Hematopoietic multipotent progenitor cell (in vitro differentiated cells): ENCODE measurements at places on chromosomes 12 and 14. TPM values are rescaled to one million over a fixed set of nuclear protein-coding genes. Genes with fewer than 3 reads are reported as not detected.

DNA sequence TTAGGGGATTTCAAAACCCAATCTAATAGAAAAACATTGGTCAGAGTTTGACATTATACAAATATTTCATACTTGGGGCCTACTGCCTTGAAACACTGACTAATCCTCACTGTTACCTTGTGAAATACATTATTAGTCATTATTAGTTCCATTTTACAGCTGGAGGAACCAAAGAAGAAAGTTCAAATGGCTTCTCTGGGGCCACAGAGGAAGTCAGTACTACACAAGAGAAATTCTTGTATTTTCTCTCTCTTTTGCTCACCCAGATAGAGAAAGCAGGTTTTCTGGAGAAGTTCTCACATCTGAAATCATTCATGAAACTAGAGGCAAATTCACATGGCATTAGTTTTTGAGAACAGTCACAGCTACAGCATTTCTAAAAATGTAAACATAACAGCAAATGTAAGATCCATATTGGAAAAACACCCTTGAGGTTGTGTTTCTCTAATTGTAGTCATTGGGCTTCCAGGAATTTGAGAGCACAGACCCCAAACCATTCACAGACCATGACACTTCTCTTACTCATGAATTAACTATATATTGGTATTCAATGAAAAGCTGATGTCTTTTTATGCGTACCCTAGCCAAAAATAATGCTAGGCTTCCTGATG lies 83.0 kb downstream of the LLPH start:
- DNase-seq, result no peak

GRCh38 chr12:50160643-50161042 lies 6.5 kb downstream of the CERS5 start:
- DNase-seq, result no peak

- no peak for DNase-seq
Observed at GRCh38 chr12:5051334-5051733, 7.7 kb downstream of the KCNA5 start.

EGLN3 gene
- total RNA-seq, result 9.4 TPM

ABCD2 gene
- total RNA-seq, result under 0.01 TPM

DNA sequence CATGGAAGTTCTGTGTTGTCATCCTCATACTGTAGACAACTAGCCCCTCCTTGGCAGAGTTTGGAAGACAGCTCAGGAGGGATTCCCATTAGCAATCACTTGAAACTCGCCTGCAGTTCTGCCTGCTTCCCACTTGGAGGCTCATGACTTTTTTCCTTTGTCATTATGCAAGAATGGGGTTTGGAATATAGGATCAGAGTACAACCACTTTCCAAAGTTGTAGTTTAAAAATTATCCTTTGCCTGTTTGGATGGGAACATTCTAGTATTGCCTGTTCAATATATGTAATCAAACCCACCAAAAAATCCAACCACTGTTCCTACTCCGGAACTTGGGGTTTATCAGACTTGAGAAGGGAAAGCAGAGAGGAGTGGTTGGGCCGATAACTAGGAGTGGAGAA lies 2.1 kb upstream of the GPD1 start:
- no peak for DNase-seq

- DNase-seq, result no peak
Observed at GRCh38 chr12:5960783-5961182, 15.7 kb upstream of the ANO2 start.

DNA sequence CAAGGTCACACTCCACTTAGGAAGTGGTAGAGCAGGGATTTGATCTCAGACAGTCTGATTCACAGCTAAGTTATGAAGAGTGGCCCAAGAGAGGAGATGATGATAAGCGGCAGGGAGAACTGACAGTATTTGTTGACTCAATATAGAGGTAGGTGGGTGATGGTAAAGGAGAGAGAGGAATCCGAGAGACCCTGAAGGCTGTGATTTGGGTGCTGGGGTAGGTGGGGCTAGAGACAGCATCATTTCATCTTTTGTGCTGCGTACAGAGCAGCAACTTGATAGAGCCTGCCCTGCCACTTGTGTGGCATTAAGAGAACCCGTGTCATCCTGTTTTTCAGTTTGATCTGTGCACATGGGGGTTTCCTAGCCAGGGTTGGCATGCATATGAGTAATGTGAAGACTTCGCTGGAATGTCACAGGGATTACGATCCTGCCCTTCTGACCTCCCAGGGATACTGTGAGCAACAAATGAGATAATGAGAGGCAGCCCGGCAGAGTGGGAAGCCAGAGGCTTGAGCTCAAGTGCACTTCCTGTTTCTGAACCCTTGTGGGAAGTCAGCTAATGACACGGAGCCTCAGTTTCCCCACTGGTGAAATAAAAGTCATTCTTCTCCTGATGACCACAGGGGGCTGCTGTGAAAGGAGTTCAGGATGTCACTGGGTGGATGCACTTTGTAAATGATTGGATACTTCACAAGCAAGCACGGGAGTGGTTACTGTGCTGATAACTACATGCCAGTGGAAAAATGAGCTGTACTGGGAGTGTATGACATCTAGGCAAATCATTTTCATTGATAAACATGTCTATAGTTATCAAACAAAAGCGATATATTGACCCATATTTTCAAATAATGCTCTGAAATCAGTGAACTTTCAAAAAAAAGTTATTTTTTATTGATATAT lies 59.5 kb upstream of the IGF1 start:
- no peak for DNase-seq

DNA sequence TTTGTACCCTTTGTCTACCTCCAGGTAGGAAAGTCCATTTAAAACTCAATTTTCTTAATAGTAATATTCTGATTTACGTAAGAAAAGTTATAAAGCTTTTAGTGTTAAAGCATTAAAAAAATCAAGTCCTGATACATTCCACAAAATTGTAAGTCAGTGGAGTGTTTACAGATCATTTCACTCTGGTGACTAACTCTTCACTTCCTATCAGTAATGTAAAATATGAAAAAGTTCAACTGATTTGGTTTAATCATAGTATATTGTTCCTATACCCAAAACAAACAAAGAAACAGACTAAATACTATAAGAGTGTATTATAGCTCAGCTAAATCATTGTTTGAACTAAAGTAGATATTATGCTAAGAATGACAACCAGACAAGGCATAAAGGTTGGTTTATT lies 85.9 kb downstream of the VEZT start:
- DNase-seq, result no peak

DNA sequence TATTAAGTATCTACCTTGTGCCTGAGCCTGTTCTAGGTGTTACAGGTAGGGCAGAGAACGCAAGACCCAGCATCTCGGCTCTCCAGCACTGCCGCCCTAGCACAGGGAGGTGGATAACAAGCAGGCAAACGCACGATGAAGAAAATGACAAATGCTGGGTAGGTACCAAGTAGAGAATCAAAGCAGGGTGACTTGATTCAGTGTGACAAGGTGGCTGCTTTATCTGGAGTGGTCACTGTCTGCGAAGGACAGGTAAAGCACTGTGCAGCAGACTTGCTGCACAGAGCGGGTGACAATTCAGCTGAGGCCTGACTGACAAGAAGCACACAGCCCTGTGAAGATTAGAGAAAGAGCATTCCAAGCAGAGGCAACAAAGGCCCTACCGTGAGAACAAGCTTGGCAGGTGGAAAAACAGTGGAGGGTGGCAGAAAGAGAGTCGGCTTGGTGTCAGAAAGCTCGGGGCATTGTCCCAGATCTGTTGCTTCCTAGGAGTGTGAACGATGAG lies 12.9 kb downstream of the PRKCH start:
- no peak for DNase-seq

DNA sequence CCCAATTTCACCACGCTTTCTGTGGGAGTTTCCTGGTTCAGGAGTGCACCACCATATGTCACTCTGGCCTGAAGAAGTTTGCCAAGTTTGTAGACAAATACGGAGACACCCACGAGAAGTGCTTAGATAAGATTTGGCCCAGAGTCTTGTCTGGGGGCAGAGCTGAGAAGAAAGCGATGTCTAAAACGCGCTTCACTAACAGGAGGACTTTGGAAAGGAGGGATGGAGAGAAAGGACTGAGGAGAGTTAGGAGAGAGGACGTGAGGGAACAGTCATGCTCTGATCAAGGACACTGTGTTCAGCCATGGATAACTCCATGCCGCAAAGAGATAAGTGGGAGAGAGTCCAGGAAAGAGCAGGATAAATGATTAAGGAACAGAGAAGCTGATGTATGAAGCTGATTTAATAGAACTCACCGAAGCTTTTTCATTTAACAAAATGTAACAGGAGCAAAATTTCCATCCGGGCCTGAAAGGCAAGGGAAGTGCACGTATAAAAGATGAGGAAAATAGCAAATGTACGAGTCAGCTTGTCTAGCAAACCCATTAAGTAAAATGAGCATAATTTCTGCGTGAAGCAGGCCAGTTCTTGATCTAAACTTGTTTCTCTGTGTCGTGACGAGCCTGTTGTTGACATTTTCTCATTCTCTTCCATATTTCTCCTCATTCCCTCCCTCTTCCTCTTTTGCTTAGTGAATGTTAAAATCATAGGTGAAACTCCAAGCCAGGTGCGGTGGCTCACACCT lies 23.4 kb upstream of the MAP3K9 start:
- DNase-seq, result no peak

GRCh38 chr14:70648346-70648745 lies 6.6 kb downstream of the TTC9 start:
- no peak for DNase-seq

FAIM2 gene
- total RNA-seq, result under 0.01 TPM

KIF5A gene
- 1.3 TPM for total RNA-seq

- DNase-seq, result no peak
Observed at GRCh38 chr12:80941916-80942315, 4.2 kb upstream of the LIN7A start.

GRCh38 chr14:76546426-76547221 lies 170.7 kb downstream of the ESRRB start:
- no peak for DNase-seq

DNA sequence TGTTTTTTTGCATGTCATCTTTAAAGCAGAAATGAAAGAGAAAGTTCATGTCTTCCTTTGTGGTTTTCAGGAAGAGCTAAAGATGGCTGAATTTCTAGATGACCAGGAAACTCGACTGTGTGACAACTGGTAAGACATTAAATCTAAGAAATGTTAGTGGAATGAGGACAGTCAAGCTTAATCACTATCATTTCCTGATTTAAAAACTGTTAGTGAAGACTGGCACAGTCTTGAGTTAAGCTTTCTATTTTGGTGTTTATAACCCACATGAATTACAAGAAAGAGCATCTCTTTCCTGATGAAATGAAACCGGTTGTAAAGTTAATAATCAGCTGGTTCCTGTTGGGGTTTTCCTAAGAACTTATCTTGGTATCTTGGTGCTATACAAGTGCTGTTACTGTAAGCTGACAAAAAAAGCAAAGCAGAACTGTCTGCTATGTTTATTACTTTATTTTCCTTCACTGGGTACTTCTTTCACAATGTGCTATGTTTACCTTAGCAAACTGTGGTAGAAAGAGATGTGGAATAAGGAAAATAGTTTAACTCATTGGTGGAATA lies 5.2 kb downstream of the TRAFD1 start:
- DNase-seq, result peak; percentile 64

GRCh38 chr12:105983622-105984320 lies 155.0 kb downstream of the NUAK1 start:
- no peak for DNase-seq

DNA sequence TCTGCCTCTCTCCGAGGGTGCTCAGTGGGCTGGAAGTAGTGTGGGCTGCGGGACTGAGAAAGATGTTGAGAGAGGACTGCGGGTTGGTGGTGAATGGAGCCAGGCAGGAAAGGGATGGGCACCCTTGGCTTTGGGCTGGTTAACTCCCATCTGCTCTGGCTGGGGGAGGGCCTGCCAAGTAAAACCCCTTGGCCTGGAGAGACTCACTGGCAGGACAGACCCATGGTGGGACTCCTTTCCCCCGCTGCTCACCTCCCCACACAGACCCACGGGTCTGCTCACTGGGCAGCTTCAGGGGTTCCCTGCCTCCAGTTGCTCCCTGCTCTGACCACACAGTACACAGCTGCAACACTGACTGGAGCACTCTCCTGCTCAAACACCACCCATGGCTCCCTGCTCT lies 54.1 kb downstream of the KRT80 start:
- DNase-seq, result no peak

DNA sequence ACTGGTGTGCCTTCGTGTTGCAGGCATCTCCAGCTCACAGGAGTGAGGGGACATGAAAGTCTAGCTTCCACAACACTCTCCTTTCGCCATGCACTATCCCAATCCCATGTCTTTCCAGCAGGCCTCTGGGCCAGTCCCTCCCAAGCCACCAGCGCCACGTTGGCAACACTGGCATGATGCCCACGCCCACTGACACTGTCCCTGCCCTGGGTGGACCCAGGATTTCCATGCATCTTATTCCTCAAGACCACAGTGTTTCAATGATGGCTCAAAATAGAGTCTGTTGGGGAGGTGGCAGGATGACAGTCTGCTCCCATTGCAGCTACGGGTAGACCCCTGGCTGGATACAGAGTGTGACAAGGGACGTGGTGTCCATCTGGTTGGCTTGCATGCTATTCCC lies 2.3 kb downstream of the SP7 start:
- no peak for DNase-seq

- no peak for DNase-seq
Observed at GRCh38 chr12:108297895-108298760, 41.0 kb downstream of the CMKLR1 start.

GRCh38 chr14:76855066-76855465 lies 28.9 kb downstream of the LRRC74A start:
- DNase-seq, result no peak

GRCh38 chr14:68824517-68825347 lies 31.9 kb upstream of the ZFP36L1 start:
- no peak for DNase-seq

GRCh38 chr12:121468499-121468801 lies 68.5 kb downstream of the RNF34 start:
- DNase-seq, result no peak

DNA sequence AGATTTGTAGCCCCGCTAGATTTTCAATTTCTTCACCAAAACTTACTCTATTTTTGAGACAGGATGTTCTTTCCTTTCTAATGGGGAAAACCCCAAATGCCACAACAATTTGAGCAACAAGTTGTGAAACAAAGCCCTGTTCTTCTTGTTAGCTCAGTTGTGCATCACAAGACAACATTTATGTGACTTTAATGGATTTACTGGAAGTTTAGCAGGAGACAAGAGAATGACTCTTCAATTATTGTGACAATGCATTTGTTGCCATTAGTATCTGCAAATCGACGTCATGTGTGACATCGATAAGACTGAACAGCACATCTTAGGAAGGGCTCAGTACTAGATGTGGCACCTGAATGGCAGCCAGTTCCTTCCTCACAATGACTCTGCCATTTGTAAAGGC lies 1028.9 kb upstream of the TMEM132C start:
- DNase-seq, result no peak

ARL1 gene
- total RNA-seq, result 15.3 TPM

PKP2 gene
- total RNA-seq, result 5.9 TPM

DNA sequence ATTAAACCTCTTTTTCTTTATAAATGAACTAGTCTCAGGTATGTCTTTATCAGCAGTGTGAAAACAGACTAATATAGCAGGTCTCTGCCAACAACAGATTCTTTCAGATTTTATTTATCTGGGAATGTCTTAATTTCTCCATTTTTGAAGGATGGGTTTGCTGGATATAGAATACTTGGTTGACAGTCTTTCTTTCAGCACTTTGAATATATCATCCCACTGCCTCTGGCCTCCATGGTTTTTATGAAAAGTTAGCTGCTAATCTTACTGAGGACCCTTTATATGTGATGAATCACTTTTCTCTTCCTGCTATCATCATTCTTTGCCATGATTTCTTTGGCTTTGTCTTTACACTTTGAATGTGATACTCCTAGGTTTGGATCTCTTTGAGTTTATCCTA lies 148.0 kb downstream of the ANO6 start:
- DNase-seq, result peak; percentile 9
